ENCODE measurements at places on chromosomes 11 and 22.

- DNase-seq: no peak
Observed at GRCh38 chr22:32649515-32650200, 151.8 kb upstream of the TIMP3 start.

- no peak for DNase-seq
Observed at GRCh38 chr11:114291381-114291780, 4.8 kb upstream of the NNMT start.

DNA sequence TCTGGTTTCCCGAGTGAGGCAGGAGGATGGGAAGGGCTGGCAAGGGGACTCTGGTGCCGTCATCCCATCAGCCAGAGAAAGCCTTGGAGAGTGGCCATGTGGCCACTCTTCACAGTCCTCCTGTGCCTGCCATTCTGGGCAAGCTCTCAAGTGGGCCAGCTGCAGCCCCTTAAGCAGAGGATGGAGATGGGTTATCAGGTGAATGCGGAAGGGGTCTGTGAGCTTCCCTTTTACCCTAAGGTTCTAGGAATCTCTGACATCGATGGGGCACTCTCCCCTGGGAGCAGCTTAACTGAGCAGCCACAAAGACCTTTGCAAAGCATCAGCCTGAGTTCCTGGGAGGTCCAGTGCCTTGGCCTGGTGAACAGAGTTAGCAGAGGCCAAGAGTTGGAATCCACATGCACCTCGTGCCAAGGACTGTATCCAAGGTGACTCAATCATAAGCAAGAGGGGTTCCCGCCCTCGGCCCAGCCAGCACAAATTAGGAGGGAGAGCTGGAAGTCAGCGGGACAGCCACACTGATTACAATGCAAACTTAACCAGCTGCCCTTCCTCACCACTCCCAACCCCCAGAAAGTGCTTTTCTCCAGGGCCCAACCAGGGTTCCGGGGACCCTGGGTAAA, 193.6 kb downstream of the BUD13 start:
- no peak for DNase-seq

DNA sequence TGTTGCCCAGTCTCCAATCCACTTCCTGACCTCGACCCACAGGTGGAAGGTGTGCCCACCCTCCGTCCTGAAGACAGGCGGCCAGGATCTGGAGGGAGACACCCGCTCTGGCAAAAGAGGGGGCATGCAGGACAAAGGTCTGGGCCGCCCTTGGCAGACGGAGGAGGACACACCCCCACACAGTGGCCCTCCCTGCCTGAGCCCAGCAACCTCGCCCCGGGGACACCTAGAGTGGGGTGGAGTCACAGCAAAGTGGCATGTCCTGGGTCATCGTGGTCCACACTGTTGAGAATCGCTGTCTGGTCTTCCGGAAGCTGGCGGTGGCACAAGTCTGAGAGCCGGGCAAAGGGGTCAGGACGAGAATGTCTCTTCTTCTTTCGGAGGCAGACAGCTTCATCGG, 47.9 kb downstream of the IGSF9B start:
- no peak for DNase-seq

DNA sequence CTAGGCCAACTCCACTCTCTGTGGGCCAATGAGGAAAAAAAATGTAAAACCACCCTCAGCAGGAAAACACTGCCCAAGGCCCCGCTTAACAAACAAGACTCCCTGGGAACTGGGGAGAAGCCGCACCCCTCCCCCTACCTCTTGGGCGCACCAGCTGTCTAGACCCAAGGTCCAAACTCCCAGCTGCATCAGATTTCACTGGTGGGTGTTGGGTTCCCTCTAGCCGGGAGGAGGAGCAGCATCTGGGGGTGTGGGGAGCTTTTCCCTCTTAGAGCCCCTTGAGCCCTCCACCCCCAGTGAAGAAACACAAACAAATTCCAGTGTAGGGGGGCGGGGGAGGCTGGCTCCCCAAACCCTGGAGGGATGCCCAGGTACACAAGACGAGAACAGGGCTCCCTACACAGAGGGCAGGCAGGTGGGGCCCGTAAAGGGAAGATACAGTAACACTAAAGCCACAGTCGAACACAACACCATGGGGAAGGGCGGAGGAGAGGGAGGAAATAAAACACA, 64.9 kb downstream of the NECTIN1 start:
- DNase-seq: no peak

GRCh38 chr11:76152741-76153570, 53.3 kb downstream of the WNT11 start:
- no peak for DNase-seq

- DNase-seq: no peak
Observed at GRCh38 chr22:27526901-27527300, 274.7 kb downstream of the MN1 start.

DNA sequence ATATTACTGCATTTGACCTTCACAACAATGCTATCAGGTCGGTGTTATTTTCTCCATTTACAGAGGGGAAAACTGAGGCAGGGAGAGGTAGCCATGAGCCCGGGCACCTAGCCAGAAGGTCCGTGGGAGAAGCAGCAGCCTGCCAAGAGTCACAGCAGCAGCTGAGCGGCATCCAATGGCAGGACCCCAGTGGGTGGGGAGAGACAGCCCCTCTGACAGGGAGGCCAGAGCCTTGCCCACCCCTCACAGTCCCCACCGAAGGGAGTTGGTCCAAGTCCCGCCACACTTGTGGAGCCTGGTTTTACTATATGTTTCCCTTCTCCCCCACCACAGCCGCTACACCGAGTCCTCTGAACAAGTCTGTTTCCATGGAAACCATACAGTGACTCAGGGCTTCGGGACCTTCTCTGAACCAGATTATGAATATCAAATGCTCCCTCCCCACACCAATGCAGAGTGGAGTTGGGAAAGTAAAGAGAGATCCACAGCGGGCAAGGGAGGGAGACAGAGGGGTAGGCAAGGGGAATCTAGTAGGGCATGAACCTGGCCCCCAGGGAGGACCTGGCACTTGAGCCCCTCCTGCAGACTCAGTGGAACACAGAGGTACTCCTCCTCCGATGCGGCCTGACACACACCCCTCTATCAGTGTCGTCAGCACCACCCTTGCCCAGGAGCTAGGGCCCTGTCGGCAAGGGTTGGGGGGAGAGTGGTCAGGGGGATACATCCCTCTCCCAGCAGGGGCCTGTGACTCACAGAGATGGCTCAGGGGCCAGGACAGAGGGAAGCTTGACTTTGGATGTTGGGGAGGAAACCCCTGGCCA, 2.5 kb downstream of the CHST1 start:
- DNase-seq: no peak

DNA sequence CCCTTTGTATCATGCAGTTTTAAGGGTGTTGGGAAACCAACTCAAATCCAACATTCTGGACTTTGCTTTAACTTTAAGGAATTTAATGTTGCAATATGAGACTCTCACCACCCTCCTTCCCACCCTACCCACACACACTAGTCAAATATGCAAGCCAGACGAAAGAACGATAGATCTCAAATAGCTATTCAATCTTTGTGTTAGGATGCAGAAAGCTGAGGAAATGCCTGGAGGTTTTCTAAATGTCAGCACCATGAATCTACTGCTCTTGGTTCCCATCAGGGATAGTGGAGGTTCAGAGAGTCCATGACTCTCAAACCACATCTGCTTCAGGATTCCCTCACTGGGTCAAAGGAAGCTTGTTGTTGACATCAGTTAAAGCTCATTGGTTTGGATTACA, 33.7 kb downstream of the EXPH5 start:
- DNase-seq: no peak

DNA sequence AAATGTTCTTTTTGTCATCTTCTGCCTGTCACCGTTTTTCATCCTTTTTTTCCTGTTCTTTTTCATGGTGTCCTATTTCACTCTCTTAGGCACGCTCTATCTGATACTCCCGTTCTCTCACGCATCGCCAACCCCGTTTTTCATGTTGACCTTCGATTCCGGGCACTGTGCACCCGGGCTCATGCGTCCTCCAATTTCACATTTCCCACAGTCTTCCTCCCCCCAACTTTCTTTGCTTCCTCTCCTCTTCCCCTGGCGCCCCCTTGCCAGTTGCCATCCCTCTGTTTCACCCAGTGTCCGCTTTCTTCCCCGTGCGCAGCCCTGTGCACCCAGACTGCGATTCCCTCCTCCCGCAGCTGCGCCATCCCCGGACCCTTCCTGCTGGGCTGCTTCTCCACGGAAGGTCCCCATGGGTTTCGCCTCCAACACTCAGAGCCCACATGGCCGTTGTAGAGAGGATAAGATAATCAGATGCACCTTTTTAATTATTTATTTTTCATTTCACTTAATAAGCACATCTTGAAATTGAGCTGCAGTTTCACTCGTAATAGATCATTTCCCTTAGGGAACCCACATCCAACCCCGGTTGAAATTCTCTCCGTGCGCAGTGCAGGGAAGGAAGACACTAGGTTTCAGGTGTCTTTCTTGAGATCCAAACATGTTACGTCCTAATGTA, 791.1 kb downstream of the NTM start:
- DNase-seq: no peak

GRCh38 chr22:20428496-20429253, 8.9 kb downstream of the SCARF2 start:
- peak; percentile 48 for DNase-seq

DNA sequence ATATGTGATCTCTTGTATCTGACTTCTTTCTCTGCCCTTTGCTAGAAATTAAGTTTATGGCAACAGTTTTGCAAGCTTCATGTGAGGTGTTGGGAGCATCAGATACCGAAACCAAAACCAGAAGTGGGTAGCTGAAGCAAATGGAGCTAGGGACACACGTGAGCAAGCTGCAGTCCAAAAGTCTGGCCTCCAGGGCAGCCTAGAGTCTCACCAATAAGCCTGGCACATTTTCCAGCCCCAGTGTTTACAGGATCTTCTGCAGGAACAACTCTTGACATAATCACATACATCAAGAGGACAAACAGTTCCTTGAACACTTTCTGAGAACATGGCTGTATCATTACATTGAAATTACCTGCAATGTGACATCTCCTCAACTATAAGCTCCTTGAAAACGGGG, 114.1 kb downstream of the LARGE1 start:
- no peak for DNase-seq

- DNase-seq: peak; percentile 79
Observed at GRCh38 chr11:111299101-111300026, 1.0 kb downstream of the POU2AF3 start.

DNA sequence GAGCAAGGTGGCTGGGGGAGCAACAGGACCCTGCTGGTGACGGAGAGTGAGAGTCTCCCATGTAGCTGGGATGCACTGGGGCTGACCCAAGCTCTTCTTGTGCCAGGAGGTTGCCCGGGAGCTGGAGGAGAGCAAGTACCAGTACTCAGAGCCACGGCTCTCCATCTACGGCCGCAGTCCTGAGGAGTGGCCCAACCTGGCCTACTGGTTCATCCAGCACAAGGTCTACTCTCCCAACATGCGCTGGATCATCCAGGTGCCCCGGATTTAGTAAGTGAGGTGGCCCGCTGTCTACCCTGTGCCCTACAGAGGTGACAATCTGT, 40.4 kb downstream of the AMPD3 start:
- DNase-seq: no peak

DNA sequence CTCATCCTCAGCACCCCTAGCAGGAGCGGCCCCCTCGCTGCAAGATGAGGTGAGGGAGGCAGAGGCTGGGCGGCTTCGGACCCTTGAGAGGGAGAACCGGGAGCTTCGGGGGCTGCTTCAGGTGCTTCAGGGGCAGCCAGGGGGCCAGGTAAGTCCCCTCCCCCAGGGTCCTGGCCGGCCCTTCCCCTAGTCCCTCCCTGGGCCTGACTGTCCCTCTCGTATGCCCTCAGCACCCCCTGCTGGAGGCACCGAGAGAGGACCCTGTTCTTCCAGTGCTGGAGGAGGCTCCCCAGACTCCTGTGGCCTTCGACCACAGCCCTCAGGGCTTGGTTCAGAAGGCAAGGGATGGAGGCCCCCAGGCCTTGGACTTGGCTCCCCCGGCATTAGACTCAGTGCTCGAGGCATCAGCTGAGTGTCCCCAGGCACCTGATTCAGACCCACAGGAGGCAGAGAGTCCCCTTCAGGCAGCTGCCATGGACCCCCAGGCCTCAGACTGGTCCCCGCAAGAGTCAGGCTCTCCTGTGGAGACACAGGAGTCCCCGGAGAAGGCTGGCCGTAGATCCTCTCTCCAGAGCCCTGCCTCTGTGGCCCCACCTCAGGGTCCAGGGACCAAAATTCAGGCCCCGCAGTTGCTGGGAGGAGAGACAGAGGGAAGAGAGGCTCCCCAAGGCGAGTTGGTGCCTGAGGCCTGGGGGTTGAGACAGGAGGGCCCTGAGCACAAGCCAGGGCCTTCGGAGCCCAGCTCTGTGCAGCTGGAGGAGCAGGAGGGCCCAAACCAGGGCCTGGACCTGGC, 4.0 kb downstream of the CCDC88B start:
- DNase-seq: no peak

GRCh38 chr11:118042796-118043195, 34.1 kb upstream of the TMPRSS4 start:
- no peak for DNase-seq

DNA sequence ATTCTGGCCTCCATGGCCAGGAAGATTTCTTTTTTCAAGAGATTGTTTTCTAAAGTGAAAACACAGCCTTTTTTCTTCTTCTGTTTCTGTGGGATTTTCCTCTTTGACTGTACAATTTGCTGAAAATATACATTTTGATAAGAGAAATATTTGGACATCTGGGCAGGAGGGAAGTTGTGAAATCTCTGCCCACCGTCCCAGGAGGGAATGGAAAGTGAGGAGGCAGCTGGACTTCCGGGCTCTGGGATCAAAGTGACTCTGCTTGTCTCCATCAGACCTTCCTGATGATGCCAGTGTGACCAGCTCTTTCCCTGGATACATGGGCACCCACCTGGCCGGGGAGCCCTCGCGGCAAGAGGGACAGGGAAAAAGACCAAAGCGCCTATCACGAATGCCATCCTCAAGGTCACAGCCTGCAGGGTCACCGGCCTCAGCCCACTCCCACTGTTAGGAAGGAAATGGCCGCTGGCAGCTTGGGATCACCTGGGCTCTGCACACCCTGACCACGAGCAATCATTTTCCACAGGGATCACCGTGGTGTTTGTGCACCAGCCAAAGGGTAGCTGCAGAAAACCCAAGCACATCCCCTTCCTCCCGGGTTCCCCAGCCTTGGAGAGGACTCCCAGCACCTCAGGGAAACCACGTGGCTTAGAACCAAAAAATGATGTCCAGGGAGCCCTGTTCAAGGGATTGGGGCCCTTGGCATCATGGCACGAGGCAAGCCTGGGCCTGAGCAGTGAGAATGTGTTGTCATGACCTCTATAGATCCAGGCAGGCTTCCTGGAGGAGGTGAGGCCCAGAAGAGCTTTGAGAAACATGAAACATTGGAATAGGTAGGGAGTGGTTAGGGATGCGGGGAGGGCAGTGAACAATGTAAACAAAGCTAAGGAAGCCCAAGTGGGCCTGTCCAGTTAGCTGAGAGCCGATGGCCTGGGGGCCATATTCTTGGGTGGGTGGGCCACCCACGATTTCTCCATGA, 29.1 kb upstream of the CCND1 start:
- no peak for DNase-seq

DNA sequence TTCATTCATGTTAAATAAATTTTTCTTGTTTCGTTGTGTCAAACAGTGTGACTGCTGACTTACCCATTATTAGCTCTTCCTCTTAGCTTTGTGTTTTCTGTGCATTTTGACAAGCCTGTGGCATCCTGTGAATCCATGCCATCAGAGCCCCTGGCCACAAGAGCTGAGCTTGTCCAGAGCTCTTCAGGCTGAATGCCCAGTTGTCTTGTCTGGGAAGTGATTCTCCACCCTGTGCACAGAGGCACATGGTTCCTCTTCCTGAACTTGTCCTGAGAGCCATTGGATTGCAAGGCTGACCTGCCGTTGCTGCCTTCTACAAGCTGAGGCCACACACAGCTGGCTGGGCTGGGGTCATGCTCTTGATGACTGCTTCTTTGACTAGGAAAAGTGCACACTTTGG, 64.1 kb downstream of the PPP6R3 start:
- DNase-seq: no peak
